ENCODE measurements at places on chromosomes 6 and 20.
A peak's percentile ranks its signal among the peaks of the same experiment; 100 is the strongest.

DNA sequence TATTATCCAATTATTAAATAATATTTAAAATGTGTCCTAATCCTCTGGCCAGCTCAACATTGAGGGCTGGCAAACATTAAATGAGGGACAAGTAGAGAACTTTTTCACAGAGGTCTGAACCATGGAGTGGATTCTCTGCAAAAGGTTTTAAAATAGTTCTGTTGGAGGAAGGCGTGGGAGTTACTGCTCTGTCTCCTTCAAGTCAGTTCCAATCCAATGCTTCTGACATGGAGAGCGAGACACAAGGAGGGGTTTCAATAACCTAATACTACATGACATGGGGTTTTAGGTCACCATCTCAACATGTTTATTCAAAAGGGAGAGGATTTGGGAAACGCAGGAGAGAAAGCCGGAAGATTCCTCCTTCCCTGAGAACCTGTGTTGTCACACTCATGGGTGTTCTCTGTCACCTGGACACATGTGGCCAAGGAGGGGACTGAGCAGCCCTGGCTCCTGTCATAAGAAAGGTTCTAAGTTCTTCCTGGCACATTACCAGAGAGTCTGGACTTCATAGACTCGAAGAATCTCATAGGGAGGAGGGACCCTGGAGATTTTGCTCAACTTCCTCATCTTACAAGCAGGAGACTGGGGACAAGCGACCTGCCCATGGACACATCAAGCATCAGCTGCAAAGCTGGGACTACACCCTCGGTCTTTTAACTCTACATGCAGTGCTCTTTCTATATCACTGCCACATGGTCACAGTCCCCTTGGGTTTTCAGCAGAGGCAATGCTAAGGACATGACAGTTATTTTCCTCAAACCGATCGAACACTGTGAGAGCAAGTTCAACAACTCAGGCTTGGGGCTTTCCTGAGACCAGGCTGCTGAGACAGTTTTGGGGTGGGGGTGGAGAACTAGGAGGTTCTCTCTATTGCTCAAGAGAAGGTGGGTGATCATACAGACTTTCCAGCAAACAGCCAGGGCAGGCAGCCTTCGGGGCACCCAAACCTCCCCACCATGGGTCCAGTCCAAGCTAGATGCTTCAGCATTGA, 38.6 kb downstream of the PRDM1 start:
- DNase-seq: no peak

GRCh38 chr20:12201289-12201991, 283.7 kb downstream of the BTBD3 start:
- peak; percentile 20 for DNase-seq

DNA sequence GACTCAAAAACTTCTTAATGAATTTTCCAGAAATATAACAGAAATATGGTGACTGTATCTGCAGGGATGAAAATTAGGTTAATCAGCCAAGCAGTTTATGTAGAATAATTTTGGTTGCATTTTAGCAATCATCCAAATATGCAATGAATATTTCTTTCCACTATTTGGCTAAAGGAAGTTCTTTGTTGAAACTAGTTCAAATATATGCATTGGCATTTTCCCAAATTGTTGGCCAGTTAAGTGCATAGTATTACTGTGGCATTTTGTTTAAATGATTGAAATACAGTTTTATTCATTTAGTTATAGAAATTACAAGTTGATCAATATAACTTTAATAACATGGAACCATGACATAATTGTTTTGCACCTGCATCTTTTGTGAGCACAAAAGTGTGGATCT, 115.5 kb downstream of the DOK5 start:
- no peak for DNase-seq

- no peak for DNase-seq
Observed at GRCh38 chr6:44967481-44967880, 360.6 kb upstream of the RUNX2 start.

DNA sequence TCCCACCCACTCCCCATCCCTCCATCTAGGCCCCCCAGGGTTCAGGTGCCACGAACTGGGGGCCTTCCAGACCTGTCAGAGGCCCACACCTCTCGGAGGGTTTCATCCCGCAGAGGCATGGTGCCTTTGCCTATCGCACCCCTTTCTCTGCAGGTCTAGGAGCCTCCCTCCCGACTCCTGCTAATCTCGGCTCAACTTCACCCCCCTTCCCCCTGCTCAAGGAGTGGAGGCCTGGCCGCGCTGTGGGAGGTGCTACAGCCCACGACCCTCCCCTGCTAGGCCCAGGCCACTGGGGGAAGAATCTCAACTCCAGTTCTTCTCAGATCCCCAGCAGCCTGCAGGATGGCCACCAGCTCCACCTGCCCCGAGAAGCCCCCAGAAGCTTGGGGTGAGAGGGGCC, at the start of gene TULP1:
Gene TULP1 (minus strand): TSS at position 157 of the 400 bp plus-strand sequence. CDS start 38 bp downstream, at position 119.
- DNase-seq: no peak

GRCh38 chr20:35166242-35166830, 5.5 kb upstream of the PROCR start:
- no peak for DNase-seq

- no peak for DNase-seq
Observed at GRCh38 chr20:37850724-37851355, 52.1 kb upstream of the VSTM2L start.

DNA sequence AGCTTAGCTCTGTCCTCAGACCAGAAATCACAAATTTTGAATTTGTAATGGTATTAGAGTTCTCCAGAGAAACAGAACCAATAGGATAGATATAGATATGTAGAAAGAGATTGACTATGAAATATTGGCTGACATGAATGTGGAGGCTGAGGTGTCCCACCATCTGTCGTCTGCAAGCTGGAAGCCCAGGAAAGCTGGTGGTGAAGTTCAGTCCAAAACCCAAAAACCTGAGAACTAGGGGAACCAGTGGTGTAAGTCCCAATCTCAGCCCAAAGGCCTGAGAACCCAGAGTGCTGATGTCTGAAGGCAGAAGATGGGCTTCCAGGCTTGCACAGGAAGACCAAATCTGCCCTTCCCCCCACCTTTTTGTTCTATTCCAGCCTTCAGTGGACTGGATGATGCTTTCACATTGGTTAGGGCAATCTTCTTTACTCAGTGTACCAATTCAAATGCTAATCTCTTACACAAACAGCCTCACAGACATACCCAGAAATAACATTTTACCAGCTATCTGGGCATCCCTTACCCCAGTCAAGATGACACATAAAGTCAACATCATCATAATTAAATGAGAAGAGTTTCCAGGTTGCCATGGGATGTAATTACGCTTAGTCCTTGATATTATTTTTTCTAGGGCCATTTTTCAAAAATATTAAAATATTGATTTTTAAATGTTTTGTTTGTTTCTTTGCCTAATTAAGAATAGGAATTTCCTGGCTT, 570.8 kb downstream of the UTRN start:
- no peak for DNase-seq

DNA sequence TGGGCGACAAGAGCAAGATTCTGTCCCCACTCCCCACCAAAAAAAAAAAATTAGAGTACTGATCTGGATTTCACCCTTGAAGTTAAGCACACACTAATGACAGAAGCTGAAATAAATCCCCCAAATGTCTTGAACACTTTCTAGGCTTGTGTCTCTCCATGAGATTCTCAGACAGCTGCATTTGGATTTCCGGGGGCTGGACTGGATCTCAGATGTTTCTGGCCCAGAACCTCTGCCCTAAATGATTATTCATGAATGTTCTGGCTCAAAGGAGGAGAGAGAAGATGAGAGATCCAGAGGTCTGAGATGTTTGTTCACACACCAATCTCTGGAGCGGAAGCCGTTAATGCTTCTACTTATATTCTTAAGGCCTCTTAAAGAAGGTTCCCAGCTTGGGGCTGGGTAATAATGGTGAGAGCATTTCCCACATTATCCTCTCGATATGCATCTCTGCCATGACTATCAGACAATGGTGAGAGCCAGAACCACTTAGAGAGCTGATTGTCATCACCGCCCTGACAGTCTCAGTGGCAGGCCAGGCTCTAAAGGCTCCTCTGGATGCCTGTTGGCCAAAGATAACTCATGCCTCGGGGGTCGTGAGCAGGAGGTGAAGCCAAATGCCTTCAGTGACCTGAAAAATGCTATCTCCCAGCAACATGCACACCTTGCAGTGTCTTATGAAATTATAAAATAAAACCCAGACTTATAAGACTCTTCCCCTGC, 127.9 kb upstream of the AGPAT4 start:
- DNase-seq: no peak

DNA sequence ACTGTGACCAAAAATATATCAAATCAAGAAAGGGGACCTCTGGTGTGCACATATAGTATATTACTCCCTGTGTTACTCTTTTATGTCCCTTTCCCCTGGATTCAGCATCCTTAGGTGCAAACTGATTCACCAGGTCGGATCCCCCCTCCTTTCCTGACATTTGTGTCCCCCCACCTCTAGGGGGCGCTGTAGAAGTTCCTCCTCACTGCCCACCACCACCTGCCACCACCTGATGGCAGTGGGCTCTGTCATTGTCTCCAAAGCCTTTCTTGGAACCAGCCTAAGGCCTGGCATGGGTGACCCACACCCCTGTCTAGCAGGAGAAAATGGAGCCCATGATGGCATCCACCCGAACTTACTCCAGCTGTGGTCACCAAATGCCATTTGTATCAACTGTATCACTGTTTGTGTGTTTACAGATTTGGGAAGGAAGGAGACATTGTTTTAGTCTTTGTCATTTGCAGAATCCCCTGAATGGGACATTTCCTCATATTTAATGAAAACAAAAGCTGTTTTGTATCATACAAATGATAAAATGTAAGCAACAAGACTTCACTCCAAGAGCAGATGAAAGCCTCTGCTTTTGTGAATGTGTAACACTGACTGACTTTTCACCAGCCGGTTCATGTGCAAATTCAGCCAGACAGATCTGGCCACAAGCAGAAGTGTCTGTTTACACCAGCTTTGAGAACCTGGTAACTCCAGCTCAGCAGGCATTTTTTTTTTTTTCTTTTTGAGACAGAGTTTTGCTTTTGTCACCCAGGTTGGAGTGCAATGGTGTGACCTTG, 66.2 kb downstream of the ARMC2 start:
- DNase-seq: no peak

DNA sequence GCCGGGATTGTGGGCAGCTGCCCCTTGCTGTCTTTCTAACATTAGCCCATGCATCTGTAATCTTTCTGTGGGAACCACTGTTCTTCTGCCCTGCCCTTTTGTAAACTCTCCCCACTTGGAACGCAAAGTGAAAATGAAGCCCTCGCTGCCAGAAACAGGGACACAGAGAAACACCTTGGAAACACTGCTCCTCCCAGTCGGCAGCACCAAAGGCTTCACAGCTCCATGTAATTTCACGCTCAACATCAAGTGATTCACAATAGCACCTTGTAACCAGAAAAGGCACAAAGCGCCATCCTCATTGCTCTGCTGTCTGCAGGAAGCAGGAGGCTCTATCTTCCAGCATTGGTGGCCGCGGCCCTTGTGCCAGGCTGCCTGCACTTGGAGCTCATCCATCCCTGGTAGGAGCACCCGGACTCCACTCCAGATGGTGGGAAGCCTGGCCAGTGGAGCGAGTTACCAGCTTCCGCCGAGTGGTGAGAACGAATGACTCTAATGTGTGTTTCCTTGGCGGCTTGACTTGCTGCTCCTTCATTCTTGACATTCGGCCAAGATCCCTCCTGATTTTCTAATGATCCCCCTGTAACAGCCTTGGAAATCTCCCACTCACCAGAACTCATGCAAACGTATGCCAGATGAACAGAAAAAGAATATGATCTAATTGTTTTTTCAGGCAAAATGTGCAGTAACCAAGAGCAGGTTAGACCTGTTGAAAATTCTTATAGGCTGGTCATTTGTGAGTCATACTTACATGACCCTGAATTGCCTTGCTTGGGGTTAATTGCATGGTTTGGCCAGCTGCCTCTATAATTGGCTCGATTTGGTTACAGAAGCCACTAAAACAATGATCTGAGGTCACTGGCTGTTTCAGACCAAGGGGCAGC, 169.1 kb upstream of the CDYL start:
- DNase-seq: peak; percentile 32

GRCh38 chr6:54578261-54578660, 268.3 kb upstream of the FAM83B start:
- DNase-seq: no peak

DNA sequence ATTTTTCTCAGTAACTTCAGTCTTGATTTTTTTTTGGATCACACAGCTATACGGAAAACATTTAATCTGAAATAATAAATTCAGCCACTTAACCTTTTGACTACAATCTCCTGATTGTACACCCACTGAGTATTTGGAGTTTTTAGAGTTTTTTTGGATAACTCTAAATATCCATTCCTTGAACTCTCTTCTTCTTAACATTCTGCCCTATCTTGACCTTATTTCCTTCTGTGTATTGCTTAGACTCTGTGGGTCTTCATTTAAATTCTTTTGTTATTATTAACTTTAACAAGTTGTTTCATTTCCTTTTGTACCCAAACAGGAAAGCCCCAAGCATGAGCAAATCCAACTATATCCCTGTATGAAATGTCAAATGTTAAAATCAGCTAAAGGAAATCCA, 170.2 kb upstream of the PTCHD4 start:
- no peak for DNase-seq

- DNase-seq: no peak
Observed at GRCh38 chr20:50429412-50429811, 80.8 kb upstream of the PTPN1 start.

Measured in fibroblast of the conjunctiva (primary cell).